ENCODE measurements at places on chromosomes 7 and 10.

GRCh38 chr10:133158756-133159610 is 1.0 kb upstream of the KNDC1 start:
- DNase-seq = no peak

DNA sequence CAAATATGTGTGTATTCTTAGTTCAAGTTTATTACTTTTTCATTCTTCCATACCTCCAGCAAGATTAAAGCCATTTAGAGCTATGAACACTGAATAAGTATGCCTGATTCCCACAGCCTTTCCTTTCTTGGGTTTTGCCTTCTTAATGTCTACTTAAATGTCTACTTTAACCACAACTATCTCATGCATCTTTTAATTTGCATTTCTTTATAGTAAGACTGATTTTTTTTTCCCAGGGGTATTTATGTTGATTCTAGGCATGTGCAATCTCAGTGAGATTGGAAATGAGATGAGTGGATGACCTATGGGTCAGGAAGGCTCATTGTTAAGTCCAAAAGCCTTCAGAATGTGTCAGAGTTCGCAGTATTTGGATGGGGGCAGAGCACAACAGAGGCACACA is 3.6 kb downstream of the PCBD1 start:
- no peak for DNase-seq

DNA sequence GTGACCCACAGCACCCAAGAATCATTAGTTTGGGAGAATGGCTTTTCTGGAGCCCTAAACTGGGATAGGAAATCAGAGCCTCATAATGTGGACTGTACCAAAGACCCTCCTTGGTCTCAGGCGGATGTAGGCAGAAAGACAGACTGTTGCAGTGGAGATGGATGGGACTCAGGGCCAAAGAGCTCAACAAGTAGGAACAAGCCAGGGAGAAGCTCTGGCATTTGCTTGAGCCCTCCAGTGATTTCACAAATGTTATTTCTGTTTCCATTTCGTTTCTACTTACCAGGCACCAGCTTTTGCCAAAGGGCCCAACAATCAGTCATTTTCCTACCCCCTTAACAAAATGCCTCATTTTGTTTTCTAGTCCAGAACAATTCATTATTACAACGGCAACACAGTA is 762.7 kb downstream of the KCNMA1 start:
- no peak for DNase-seq

DNA sequence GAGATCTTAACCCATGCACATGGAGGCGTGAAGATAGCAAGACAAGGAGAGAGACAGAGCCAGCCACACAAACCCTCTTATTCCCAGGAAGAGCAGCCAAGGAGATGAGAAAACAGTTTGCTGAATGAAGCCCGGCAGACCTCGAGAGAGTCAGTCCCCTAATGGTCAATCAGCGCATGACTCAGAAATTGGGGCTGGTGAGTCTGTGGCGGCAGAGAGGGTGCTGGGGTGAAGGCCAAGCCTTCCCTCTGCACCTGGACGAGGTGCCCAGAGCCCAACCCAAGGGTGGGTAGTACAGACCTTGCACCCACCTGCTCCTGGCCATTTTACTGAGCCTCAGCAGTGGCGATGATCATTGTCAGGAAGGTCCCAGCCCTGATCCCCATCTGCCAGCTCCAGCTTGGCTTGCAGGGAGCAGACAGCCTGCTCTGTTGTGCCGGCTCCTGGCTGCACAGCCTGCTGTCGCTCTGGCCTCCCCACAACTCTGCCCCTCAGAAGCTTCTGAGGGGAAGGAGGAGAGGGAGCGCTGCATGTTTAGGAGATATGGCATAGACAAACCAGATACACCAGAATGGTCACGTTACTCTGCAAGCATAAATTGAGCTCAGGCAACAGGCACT is 256.6 kb downstream of the RPS24 start:
- no peak for DNase-seq

DNA sequence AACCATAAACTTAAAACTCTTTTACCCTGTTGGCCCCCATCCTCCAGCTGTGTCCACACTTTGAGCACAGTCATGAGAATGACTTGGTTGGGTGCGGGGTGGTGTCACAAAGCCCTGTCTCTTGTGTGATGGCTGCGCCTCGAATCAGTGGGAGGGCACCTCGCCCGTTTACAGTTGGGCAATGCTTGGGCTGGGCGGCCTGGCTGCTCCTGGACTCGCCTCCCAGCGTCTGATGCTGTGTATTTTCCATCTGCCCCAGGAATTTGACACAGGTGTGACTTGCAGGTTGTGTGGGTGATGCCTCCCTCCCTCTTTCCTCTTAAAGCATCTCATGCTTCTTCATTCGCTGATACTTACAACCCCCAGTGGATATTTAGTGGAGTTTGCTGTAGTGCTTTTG is 33.7 kb downstream of the CHST12 start:
- DNase-seq = no peak

DNA sequence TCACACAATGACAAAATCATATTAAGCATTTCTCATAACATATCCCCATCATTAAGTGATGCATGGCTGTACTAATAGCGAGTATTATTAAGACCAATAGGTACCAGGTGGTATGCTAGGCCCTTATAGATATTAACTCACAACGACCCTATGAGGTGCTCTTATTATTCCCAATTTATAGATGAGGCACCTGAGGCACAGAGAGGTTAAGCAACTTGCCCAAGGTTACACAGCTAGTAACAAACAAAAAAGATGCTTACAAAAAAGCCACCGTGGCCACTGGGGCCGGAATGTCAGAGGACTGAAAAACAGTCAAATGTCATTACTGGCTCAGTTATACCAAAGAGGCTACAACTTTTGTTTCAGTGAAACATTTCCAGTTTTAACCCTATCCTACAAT is 96.0 kb downstream of the OR13A1 start:
- no peak for DNase-seq

DNA sequence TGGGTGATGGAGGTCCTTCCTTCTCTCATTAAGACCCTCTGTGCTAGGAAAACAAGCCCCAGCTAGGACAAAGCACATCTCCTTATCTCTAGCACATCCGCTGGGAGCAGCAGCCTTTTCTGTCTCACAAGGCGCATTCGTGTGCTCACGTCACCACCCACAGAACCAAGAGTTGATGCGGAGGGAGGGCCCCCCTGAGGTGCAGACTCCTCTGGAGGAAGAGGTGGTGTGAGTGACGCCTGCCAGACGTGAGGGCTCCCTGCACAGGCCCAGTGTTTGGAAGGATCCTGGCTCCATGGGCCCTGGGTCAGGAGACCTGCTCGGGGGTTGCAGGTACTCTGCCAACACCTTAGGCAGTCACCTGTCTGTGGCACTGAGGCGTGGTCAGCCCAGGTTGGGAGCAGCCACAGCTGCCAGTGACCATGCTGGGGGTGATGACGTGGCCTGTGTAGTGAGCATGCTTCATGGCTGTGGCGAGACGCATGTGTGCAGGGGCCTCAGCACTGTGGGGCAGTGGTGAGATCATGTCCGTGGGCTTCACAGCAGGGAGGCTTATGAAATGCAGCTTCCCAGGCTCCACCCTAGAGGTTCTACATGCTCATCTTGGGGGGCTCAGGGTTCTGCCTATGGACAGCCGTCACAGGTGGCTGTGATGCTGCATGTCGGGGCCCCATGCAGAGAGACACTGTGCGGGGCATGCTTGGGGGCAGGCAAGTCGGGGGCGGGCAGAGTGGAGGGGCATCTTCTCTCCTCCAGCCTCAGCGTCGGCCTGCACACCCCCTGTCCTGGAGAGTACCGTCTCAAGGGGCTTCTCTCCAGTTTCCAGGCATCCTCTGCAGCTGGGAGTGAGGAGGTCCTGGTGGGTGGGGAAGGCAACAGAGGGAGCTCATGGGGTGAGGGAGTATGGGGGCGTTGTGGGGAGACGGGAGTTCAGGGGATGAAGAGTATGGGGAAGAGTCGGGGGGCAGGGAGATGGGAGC is 56.2 kb upstream of the DPYSL4 start:
- no peak for DNase-seq

DNA sequence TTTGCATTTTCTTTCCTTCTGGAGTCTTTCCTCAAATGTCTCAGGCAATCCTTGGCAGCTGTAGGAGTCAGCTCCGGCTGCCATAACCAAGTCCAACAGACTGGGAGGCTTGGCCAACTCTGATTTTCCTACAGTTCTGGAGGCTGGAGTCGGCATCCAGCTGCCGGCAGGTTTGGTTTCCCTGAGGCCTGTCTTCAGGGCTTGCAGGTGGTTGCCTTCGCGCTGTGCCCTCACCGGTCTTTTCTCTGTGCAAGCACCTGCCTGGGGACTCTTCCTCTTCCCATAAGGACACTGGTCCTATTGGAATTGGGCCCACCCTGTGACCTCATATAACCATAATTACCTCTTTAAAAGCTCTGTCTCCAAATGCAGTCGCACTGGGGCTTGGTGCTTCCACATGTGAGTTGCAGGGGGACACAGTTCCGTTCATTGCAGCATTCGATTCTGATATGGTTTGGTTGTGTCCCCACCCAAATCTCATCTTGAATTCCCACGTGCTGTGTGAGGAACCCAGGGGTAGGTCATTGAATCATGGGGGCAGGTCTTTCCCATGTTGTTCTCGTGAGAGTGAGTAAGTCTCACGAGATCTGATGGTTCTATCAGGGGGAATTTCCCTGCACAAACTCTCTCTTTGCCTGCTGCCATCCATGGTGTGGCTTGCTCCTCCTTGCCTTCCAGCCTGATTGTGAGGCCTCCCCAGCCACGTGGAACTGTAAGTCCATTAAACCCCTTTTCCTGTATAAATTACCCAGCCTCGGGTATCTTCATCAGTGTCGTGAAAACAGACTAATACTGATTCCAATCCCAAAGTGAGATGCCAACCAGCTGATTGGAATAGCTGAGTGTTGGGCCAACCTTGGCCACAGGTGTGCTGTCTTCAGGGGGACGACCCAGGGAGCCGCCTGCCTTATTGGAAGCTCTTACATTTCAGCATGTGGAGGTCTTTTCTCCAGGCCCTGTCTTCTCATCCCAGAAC is 7.9 kb downstream of the GALNTL5 start:
- no peak for DNase-seq

- no peak for DNase-seq
Measured at GRCh38 chr10:100909501-100910263, 3.1 kb upstream of the SLF2 start.

DNA sequence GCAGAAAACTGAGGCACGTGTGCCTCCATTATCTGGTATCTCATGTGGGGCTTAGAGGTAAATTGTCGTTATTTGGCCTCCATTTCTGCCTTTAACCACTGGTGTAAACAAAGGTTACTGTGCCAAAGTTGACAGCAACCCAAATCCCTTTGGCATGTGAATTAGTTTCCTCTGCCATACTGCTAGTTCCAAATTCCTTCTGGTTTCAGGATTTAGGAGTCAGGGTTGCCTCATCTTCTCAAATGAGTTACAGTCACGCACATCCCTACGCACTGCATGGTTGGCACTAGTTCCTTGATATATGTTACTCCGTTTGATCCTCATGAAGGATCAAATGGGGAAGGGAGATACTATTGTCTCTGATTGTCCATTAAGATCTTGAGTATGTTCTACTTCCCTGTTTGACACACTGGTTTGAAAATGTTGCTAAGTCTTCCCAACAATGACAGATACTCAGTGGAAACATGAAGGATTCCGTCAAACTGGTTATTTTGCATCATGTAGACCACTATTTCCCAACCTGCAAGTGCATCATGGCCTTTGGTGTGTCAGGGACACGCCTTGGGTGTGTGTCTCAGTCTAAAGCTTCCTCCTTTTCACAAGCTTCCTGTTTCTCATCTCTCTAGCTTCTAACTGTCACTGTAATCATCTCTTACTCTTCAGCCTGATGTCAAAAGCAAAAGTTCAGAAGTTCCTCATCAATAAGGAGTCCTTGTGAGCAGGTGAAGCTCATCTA is at the start of gene LIPN:
Gene LIPN, plus strand, starts transcription at position 655 of the 736 bp plus-strand sequence. CDS start 1,386 bp downstream, outside the sequence.
- no peak for DNase-seq

- no peak for DNase-seq
Measured at GRCh38 chr10:58570979-58571378, 58.3 kb downstream of the BICC1 start.

DNA sequence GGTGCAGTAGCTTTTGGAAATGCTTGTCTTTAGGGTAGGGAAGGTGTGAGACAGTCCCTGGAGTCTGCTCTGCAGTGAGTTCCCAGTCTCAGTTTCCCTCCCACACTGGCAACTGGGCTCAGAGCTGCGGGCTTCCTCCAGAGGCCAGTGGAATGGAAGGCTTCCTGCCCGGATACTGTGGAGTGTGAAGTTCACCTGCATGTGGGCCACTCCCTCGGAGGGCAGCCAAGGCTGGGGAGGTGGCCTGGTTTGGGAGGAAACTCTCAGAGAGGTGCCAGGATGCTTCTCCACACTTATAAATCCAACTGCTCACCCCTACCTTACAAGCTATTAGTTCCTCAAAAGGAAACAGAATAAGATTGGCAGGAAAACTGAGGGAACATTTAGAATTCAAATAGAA is 18.1 kb upstream of the UBE2H start:
- DNase-seq = no peak

GRCh38 chr7:842431-843031 is 10.3 kb downstream of the SUN1 start:
- DNase-seq = no peak

DNA sequence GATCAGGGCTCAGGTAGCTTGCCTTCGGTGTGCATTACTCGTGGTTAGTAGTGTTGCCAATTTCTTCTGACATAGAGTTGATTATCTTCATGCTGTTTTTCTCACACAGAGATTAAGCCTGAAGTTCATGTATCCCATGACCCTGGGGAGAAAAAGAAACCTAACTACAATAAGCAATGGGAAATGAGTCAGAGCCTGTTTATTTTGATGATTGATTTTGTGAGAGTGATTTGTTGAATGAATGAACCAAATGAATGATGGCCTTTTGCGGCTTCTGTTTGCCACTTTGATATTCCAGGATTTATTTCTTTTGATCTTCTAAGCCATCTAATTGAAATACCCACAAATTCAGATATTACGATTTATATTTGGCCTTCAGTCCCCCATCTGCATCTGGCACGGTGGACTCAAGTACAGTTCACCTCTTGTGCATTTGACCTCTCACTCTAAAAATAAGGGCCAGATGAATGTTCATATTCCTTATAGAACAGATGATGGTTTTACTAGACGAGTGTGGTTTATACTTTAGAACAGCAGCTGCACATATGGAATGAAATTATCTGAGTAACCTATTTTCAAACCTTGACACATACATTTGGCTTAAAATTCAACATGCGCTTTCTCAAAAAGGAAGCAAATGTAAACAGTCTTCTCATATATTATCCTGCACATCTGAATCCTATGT is 110.7 kb downstream of the PLCE1 start:
- DNase-seq = no peak

GRCh38 chr7:18555968-18556367 is 60.4 kb downstream of the HDAC9 start:
- no peak for DNase-seq

GRCh38 chr10:3877211-3878000 is 92.4 kb upstream of the KLF6 start:
- no peak for DNase-seq

- DNase-seq = no peak
Measured at GRCh38 chr10:35921866-35922350, 279.8 kb upstream of the FZD8 start.

GRCh38 chr7:10815546-10815945 is 158.1 kb upstream of the PHF14 start:
- DNase-seq = no peak

DNA sequence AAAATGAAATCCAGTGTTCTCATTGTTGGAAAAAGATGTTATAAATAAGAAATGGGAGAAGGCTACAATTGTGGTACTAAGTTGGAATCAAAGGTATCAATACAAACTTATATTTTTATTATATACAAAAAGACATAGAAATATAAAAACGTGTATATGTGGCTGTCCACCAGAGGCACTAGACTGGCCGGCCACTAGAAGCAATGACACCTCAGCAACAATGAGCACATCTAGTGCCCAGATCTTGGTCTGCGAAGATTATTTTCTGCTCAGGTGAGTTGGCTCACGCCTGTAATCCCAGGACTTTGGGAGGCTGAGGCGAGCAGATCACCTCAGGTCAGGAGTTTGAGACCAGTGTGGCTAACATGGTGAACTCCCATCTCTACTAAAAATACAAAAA is 21.6 kb downstream of the IDE start:
- no peak for DNase-seq
